ENCODE measurements at places on chromosomes 3 and 15. TPM values are rescaled to one million over a fixed set of nuclear protein-coding genes. Genes with fewer than 3 reads are reported as not detected.

DNA sequence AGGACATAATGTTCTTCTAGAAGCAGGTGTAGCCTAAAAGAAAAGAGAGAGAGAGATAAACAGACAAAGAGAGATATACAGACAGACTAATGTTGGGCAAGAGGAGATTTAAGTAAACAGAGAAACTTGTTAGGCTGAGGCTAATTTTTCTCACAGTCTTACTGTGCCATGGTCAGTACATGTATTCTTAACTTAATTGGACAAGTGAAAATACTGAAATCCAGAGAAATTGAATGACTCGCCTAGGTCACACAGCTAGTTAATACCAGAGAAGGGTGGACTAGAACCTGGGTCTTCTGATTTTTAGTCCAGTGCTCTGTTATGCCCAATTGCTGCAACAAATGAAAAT is 6.7 kb upstream of the ZNF609 start:
- no peaks in the 10 kb centered on the region for H3K27me3 ChIP-seq
- H3K4me3 ChIP-seq = no peak overlapping the region
- H3K27ac ChIP-seq = no peak overlapping the region
- peaks cover 50% of the 10 kb centered on the region for H3K4me1 ChIP-seq
- H3K36me3 ChIP-seq = no peaks in the 10 kb centered on the region

GRCh38 chr3:160435747-160436146 is 13.8 kb downstream of the TRIM59 start:
- H3K36me3 ChIP-seq = peaks cover 54% of the 10 kb centered on the region
- no peak overlapping the region for H3K27ac ChIP-seq
- H3K4me1 ChIP-seq = peaks cover 23% of the 10 kb centered on the region
- H3K4me3 ChIP-seq = no peak overlapping the region
- no peaks in the 10 kb centered on the region for H3K27me3 ChIP-seq
- no peak for DNase-seq

GRCh38 chr3:123759311-123759710 is 124.8 kb downstream of the MYLK start:
- H3K4me1 ChIP-seq = peaks cover 3% of the 10 kb centered on the region
- no peak overlapping the region for H3K27ac ChIP-seq
- no peak overlapping the region for H3K4me3 ChIP-seq
- DNase-seq = no peak

DNA sequence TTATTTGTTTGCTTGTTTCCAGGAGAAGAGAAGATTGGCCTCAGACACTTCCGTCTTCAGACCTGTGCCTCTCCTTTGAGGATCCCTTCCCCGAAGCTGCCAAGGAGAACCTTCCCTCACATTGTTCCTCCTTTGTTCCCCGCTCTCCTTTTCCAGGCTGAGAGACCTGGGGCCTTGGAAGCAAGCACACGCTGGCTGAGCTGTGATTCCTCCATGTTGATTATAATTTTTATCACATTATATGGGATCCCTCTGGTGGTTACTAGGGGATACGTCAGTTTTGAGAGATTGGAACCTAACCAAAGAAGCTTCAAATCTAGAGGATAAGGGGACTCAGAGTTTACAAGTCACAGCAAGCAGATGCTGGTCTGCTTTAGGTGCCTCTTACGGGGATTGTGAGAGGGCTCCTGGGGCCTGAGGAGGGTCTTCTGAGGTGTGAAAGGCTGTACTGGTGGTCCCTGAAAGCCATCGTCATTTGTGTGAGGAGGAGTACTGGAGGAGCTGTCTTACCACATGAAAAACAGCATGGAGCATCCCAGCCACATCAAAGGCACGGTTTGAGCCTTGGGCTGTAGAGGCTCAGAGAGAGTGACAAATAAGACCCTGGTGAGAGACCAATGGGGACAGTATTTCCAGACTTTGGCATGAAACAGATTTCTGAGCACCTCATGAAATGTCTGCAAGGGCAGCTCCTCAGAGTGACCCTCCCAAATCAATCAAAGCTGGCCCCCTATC is 760.1 kb upstream of the CFAP20DC start:
- no peaks in the 10 kb centered on the region for H3K27me3 ChIP-seq
- no peak overlapping the region for H3K4me3 ChIP-seq
- H3K27ac ChIP-seq = no peak overlapping the region

- H3K27ac ChIP-seq = no peak overlapping the region
- H3K4me3 ChIP-seq = no peak overlapping the region
- DNase-seq = peak; percentile 8
- peaks cover 15% of the 10 kb centered on the region for H3K27me3 ChIP-seq
- peaks cover 5% of the 10 kb centered on the region for H3K4me1 ChIP-seq
These were observed 57.2 kb upstream of the TOPAZ1 start for GRCh38 chr3:44184319-44184953.

- H3K27ac ChIP-seq = no peak overlapping the region
- DNase-seq = no peak
- no peaks in the 10 kb centered on the region for H3K4me1 ChIP-seq
- H3K27me3 ChIP-seq = no peaks in the 10 kb centered on the region
These were observed 491.4 kb downstream of the TUSC7 start for GRCh38 chr3:117200962-117201361.

DNA sequence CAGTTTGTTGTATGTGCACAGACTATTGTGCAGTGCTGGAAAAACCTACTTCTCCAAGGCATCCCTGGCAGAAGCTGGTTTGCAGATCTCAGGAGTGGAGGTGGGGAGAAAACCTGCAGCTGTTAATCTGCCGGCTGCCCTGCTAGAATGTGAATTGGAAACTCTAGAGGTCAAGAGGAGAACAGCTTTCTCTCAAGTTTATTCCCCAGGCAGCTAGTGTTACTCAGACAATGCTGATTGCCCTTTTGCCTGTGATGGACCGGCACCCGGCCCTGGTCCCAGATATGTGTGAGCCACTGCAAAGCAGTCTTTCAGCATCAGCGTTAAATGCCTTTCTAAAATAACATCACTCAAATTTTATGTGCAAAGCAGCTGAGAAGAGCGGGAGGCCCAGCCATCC is 129.7 kb upstream of the TPM1 start:
- no peak for DNase-seq
- H3K4me1 ChIP-seq = no peaks in the 10 kb centered on the region
- H3K27ac ChIP-seq = no peak overlapping the region
- no peak overlapping the region for H3K4me3 ChIP-seq
- H3K36me3 ChIP-seq = no peaks in the 10 kb centered on the region

- H3K4me1 ChIP-seq = peaks cover 43% of the 10 kb centered on the region
- H3K27ac ChIP-seq = peak overlapping the region; percentile 100
- peak overlapping the region; percentile 98 for H3K4me3 ChIP-seq
- H3K27me3 ChIP-seq = no peaks in the 10 kb centered on the region
- H3K36me3 ChIP-seq = peaks cover 48% of the 10 kb centered on the region
These were observed 466 bp downstream of the NFKBIZ start for GRCh38 chr3:101849714-101850245.

DNA sequence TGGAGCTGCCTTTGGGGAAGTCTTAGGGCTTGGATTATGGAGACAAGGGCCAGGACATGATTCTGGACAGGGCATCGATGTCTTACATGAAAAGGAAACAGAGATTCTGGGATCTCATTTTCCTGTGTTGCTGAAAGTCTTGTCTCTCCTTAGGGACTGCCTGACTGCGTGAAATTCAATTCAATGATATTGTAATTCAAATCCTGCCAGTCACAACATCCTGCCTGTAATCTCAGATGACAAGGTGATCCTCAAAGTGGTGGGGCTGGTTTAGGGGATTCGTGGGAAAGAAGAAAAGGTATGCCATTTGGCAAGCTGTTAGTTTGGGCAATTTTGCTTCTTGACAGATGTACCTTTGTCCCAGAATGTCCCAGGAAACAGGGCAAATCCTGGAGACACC is 129.1 kb downstream of the KBTBD8 start:
- no peaks in the 10 kb centered on the region for H3K4me1 ChIP-seq
- H3K27ac ChIP-seq = no peak overlapping the region
- no peak overlapping the region for H3K4me3 ChIP-seq
- no peaks in the 10 kb centered on the region for H3K36me3 ChIP-seq
- peaks cover 20% of the 10 kb centered on the region for H3K27me3 ChIP-seq

- H3K27me3 ChIP-seq = no peaks in the 10 kb centered on the region
- no peak for DNase-seq
- H3K27ac ChIP-seq = no peak overlapping the region
- no peak overlapping the region for H3K4me3 ChIP-seq
- no peaks in the 10 kb centered on the region for H3K36me3 ChIP-seq
- H3K4me1 ChIP-seq = no peaks in the 10 kb centered on the region
These were observed 13.9 kb downstream of the UROC1 start for GRCh38 chr3:126503701-126504100.

GRCh38 chr15:100665570-100665969 is 63.2 kb downstream of the ASB7 start:
- no peaks in the 10 kb centered on the region for H3K4me1 ChIP-seq
- H3K27me3 ChIP-seq = peaks cover 4% of the 10 kb centered on the region
- no peak overlapping the region for H3K27ac ChIP-seq
- no peak for DNase-seq

GRCh38 chr15:77143616-77144015 is 72.7 kb upstream of the TSPAN3 start:
- H3K27ac ChIP-seq = no peak overlapping the region
- peaks cover 7% of the 10 kb centered on the region for H3K36me3 ChIP-seq
- H3K4me1 ChIP-seq = peaks cover 4% of the 10 kb centered on the region
- H3K4me3 ChIP-seq = no peak overlapping the region

DNA sequence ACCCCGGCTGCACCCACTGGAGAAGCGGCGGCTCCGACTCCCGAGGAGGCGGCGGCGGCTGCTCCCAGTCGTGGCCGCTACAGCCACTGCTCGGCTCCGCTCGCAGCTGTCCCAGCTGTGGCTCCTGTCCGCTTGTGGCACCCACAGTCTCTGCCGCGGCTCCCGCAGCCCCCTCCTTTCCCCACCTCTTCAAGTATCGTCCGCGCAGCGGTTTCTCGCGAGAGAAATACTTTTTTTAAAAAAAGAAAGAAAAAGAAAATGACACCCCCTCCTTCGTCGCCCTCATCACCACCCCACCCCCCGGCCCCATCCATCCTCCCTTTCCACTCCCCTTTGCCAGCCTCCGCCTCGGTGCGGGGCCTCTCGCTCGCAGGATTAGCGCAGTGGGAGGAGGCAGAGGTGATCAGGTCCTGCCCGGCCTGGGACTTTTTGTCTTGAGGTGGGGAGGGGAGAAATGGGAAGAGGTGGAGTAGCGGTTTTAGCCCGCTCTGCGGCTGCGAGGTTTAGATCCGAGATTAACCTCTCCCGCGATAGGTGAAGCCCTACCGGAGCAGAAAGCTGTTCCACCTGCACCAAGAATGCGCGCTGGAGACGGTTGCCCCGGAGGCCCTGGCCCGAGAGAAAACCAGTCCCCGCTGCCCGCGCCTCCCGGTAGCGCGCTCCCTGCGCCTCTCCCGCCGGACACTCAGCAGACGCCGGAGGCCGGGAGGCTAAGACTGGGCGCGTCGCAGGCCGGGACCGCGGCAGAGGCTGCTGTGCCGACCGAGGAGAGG is at the start of gene FBN1:
FBN1 (minus strand) TSS at position 152 of the 773 bp plus-strand sequence. CDS start 940 bp downstream, outside the sequence.
- H3K27ac ChIP-seq = no peak within 1 kb of the TSS
- H3K27me3 ChIP-seq = peaks cover 39% of the 10 kb centered on the region
- H3K36me3 ChIP-seq = no peaks in the 10 kb centered on the region
- peaks cover 6% of the 10 kb centered on the region for H3K4me1 ChIP-seq
- peak; percentile 39 for DNase-seq
- peak within 1 kb of the TSS; percentile 49 for H3K4me3 ChIP-seq

GRCh38 chr15:42080919-42081830 is 13.2 kb downstream of the PLA2G4D start:
- H3K4me3 ChIP-seq = no peak overlapping the region
- H3K27me3 ChIP-seq = peaks cover 6% of the 10 kb centered on the region
- H3K36me3 ChIP-seq = no peaks in the 10 kb centered on the region
- no peak overlapping the region for H3K27ac ChIP-seq
- H3K4me1 ChIP-seq = peaks cover 4% of the 10 kb centered on the region

- H3K36me3 ChIP-seq = no peaks in the 10 kb centered on the region
- H3K27me3 ChIP-seq = peaks cover 18% of the 10 kb centered on the region
- no peak overlapping the region for H3K4me3 ChIP-seq
- no peak overlapping the region for H3K27ac ChIP-seq
- DNase-seq = no peak
- H3K4me1 ChIP-seq = no peaks in the 10 kb centered on the region
These were observed 38.4 kb upstream of the SLC6A11 start for GRCh38 chr3:10777627-10778026.

GRCh38 chr3:194691481-194692283 is 6.0 kb downstream of the FAM43A start:
- H3K4me1 ChIP-seq = peaks cover 26% of the 10 kb centered on the region
- DNase-seq = no peak
- no peak overlapping the region for H3K4me3 ChIP-seq
- H3K27ac ChIP-seq = no peak overlapping the region
- peaks cover 12% of the 10 kb centered on the region for H3K27me3 ChIP-seq
- no peaks in the 10 kb centered on the region for H3K36me3 ChIP-seq

DNA sequence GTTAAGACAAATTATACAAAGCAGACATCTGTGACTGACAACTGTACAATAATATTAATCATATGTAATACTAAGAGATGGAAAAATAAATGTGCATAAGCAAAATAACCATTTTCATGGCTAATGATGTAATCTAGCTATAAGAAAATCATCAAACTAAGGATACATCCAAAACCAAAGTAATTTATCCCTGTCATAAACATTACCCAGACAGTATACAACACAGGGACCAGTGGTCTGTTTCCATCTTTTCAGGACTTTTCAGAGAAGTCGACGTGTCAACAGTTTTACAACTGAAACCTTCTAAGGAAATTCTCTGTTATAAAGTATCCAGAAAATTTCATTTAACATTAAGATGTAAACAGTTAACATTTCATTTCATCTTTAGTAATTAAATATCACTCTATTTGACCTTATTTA is 11.0 kb downstream of the THBS1 start:
- no peaks in the 10 kb centered on the region for H3K4me1 ChIP-seq
- H3K27ac ChIP-seq = no peak overlapping the region
- H3K4me3 ChIP-seq = no peak overlapping the region

GRCh38 chr3:147237991-147238390 is 168.4 kb downstream of the ZIC4 start:
- H3K27ac ChIP-seq = no peak overlapping the region
- no peaks in the 10 kb centered on the region for H3K27me3 ChIP-seq
- no peak overlapping the region for H3K4me3 ChIP-seq

DNA sequence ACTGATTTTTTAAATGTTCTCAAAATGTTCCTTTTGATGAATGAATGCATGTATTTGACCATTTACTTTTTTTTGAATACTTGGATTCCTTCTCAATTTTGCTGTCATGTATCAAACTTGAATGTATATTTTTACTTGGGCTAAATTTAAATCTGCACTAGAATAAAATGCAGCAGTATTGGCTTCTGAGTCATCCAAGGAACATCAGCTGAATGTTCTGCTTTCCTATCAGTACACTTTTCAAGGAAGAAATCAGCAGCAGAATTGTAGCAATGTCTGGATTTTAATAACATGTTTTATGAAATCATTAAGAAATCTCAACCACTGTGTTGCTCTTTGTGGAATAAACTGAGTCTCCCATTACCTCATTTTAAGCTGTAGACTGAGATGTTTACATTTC is 57.0 kb upstream of the COL6A6 start:
- H3K4me1 ChIP-seq = no peaks in the 10 kb centered on the region
- no peaks in the 10 kb centered on the region for H3K36me3 ChIP-seq
- peaks cover 5% of the 10 kb centered on the region for H3K27me3 ChIP-seq
- no peak overlapping the region for H3K27ac ChIP-seq
- H3K4me3 ChIP-seq = no peak overlapping the region
- DNase-seq = no peak

The SAMD7 gene
- total RNA-seq = not detected

The GOLGA8O gene
- 0.69 TPM for total RNA-seq

The EPHB1 gene
- total RNA-seq = not detected

The SPINK8 gene
- total RNA-seq = not detected

The FXR1 gene
- 194 TPM for total RNA-seq

The TMOD2 gene
- total RNA-seq = 6.4 TPM

The SLC35G2 gene
- total RNA-seq = not detected

Data from activated naive CD4-positive, alpha-beta T cell treated with anti-CD3 and anti-CD28 coated beads for 36 hours (primary cell).